Osteocyte (in vitro differentiated cells): ENCODE measurements at places on chromosomes 12 and 14. TPM values are rescaled to one million over a fixed set of nuclear protein-coding genes. Genes with fewer than 3 reads are reported as not detected.

Gene RHOF
- 11.3 and 11.9 TPM in 2 replicates for total RNA-seq

Gene PRH2
- not detected in 2 replicates for total RNA-seq

Gene GDF3
- not detected in 2 replicates for total RNA-seq

Gene TAS2R10
- 0.84 and 1.5 TPM in 2 replicates for total RNA-seq

Gene SLC8A3
- not detected in 2 replicates for total RNA-seq

Gene FAIM2
- total RNA-seq, result 1.4 and 1.5 TPM in 2 replicates

- DNase-seq, result no peak
Observed at GRCh38 chr14:44170101-44170500, 337.0 kb downstream of the FSCB start.

GRCh38 chr12:96054244-96054610 lies 18.8 kb upstream of the LTA4H start:
- DNase-seq, result no peak

- DNase-seq, result no peak
Observed at GRCh38 chr14:24888532-24888931, 161.4 kb downstream of the STXBP6 start.

DNA sequence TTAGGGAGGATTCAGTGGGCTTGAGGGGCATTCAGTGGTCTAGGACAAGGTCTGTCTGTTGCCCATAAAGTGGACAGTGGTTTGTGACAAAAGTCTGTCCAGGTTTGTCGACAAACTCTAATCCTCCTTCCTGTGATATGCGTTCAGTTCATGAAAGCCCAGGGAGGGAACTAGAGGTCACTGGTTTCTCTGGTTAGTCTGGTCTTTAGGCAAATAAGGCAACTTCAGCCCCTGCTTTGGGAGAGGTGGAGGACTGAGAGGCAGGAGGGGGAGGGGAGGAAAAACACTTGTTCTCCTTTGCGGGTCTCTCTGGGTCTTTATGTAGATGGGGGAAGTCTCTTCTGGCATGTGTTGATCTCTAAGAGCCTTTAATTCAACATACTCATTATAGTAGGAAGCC lies 235.1 kb upstream of the PWP1 start:
- no peak for DNase-seq

- no peak for DNase-seq
Observed at GRCh38 chr12:52321418-52321817, 220 bp upstream of the KRT83 start.

DNA sequence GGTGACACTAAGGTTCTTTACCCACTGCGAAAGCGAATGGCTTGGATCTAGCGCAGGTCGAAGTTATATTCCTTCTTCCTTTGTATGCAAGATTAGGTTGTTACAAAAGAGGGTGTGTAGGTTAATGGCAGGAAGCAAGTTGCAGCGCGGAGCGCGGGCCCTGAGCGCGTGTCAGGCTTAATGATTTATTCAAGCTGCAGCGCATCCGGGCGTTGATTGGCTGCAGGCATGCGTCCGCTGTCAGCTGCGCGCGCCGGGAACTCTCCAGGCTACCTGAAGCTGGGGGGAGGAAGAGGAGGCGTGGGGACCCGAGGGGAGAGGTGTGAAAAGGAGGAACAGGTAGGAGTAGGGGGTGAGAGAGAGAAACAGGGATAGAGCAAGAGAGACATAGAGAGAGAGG lies 7.4 kb downstream of the ASCL1 start:
- no peak for DNase-seq

DNA sequence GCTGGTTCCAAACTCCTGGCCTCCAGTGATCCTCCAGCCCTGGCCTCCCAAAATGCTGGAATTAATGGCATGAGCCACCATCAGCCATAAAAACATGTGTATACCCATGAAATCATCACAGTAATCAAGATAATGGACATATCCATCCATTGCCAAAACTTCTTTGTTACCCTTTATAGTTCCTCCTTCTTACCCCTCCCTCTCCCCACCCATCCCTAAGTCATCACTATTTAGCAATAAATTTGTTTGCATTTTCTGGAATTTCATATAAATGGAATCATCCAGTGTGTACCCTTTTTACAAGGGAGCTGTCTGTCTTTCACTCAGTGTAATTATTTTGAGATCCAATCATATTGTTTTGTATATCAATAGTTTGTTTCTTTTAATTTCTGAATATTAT lies 42.4 kb downstream of the RPH3A start:
- DNase-seq, result no peak

DNA sequence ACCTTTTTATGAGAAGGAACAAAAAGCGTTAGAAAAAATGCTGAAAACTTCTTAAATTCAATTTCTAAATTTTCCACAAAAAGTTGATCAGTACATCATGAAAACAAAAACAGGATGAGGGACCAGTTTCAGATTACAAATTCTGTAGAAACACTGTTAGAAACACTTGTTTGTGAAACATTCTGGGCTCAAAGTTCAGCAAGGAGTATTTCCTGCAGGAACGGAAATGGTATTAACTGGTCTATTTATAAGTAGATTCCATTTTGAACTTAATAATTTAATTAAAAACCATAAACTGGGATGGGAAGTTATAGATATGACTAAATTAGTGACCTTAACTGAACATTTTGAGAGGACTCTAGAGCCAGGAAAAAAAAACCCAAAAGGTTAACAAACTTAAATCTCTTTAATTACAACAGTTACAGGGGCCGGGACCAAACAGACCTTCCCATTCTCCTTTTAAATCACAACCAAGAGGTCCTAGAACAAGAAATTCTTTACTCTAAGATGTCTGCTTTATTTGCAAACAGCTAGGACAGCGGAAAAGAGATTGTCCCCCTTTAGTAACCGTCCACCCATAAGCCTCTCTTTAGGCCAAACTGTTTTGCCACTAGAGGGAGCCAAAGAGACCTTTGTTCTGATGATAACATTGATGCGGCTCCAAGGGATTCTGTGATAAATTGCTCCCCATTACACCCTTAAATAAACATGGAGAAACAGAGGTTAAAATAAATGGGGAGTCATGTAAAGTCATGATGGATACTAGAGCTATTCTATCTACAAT lies 69.0 kb upstream of the RERGL start:
- no peak for DNase-seq

DNA sequence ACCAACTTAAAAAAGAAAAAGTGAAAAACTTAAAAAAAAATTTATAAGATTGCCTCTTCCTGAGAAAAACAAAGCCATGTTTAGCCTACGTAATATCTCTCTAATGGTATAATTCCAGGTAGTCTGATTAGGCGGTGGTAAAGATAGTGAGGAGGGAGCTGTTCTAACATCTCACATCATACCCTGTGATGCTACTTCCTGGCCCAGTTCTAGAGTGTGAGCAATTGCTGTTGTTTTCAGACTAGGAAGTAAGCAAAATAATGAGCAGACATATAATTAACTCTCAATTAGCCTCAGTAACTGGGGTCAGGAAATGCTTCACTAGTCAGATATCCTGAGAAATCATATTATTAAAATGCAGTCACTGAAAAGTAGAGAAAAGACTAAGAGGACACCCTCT lies 113.9 kb downstream of the PHLDA1 start:
- no peak for DNase-seq

GRCh38 chr14:105398726-105399465 lies 558 bp downstream of the TEX22 start:
- DNase-seq, result no peak
